NCI-H187 (cell line): ENCODE measurements at places on chromosomes 5 and 9.

DNA sequence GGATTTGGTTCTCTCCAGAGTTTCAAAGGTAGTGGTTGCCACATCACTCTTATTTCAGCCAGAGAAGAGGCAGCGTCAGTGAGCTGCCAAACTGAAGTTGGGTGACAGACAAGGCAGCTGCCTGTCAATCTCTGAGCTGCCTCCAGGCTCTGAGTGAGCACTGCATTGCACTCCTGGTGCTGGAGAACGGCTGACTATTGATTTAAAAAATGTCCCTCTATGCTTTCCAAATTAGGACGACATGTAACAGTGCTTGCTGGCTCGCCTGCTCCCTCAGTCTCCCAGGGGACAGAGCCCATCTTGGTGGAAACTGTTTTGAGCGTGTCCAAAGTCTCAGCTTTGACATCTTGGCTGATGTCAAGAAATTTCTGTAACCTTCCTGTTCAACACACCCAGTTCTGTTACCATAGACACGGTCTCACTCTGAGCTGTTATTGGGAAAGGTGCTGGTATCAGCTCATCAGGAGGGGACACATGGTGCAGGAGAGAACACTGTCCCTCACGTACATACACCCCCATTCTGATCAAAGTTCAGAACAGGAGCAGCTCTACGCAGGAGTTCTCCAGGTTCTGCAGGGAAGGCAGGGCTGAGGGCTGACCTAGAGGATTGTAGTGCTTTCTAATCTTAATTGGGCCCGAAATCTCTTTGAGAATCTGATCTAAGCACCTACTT, 15.7 kb downstream of the PCDH12 start:
- no peak for DNase-seq

- DNase-seq, result no peak
These were observed 998 bp downstream of the SRP19 start for GRCh38 chr5:112862085-112862484.

DNA sequence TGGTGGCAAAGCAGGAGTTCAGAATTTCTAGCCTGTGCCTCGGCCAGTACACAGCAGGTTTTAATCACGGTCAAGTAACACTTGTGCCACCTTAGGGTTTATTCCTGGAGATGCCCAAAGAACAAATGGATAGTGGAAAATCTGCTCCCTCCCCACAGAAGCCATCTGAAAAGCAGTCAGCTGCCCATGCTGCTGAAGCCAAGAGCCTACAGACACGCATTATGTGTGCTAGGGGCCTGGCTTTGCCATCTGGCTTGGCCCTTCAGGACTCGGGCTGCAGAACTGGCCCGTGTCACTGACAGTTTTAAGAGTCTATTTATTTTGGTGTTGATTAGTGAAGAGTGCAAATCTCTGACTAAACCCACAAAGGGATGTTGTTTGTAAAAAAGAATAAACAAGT, 11.1 kb downstream of the ARSB start:
- DNase-seq, result no peak

DNA sequence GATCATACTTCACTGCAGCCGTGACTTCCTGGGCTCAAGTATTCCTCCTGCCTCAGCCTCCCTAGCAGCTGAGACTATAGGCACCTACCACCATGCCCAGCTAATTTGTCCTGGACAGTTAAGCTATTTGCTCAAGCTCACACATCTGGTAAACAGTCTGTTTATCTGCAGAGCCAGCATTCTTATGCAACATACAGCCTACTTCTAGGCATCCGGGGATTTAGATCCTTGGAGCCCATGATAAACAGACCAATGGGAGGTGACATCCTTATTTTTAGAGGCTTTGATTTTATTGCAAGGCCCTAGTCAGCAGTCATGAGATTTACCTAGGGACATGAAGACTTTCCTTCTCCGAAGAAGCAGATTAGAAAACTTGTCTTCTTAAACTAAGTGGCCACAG, 21.0 kb downstream of the ATOX1 start:
- no peak for DNase-seq

DNA sequence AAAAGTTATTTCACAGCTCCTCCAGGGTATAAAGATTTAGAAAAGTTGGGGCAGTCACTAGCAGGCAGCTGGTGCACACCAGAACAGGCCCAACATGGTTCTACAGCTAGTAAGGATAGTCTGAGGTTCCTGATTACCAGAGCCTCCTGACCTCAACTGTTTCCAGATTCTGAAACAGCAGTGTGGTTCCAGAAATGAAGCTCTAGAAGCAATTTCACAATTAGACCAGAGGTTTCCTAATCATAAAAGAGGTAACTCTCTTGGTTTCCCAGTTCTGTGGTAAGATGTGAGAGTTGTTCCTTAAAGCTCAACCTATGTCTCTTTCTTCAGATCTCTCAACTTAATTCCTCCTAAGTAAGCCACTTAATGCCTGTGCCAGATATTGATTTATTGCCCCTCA, 11.9 kb downstream of the AGTPBP1 start:
- no peak for DNase-seq

GRCh38 chr5:38672059-38672788, 115.8 kb upstream of the LIFR start:
- no peak for DNase-seq

GRCh38 chr9:35605351-35606137, 482 bp downstream of the TESK1 start:
- no peak for DNase-seq

DNA sequence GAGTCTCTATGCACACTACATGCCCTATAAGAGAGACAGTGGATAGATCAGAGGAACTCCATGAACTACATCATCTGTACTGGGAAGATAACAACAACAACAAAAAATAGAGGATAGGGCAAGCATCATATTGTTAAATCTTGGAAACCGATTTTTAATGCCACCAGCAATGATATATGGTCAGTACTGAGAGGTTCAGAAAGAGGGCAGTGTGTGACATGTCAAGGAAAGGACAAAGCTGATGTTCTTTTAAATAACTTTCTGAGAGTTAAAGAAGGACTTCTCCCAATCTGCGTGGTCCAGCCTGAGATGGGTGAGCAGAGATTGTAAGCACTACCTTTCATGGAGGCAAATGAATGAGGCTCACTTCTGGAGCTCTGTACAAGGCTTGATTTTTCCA, 62.0 kb upstream of the PHF24 start:
- no peak for DNase-seq

DNA sequence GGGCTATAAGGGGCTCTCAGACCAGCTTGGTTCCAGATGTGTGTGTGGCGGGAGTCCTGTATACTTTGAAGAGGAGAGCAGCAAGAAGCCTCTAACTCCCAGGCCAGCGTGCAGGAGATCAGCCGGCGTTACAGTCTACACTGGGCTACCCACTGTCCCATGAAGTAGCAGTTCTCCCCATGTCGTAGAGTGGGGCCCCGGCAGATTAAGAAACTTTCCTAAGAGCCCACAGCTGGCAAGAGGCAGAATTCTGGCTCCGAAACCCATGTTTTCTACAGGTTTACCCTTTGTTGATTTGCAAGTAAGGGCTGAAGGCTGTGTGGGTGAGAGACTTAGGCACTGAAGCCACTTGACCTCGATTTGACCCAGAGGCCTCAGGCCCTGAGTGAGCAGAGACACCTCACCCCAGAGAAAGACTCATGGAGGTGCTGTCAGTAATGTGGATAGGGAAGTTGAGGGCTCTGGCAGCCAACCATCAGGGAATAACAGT, 881 bp upstream of the B4GALT1 start:
- DNase-seq, result no peak

DNA sequence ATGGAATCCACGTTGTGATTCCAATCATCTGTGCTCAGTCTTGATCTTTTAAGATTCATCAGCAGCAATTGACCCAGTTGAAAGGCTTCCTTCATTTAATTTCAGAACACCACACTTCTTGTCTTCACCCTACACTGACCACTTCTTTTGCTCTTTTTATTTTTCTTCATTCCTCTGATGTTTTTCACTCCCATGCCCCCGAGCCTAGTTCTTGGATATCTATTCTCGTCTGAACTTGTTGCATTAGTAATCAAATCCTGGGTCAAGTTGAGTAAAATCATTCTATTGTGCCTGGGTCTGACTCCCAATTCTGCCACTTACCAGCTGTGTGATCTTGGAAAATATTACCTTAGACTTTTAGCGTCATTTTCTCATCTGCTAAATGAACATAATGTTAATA, 356.5 kb downstream of the CDH12 start:
- no peak for DNase-seq

- no peak for DNase-seq
These were observed 19.6 kb downstream of the SIL1 start for GRCh38 chr5:139178589-139178917.

- no peak for DNase-seq
These were observed 1.6 kb downstream of the MED27 start for GRCh38 chr9:132077881-132078698.

DNA sequence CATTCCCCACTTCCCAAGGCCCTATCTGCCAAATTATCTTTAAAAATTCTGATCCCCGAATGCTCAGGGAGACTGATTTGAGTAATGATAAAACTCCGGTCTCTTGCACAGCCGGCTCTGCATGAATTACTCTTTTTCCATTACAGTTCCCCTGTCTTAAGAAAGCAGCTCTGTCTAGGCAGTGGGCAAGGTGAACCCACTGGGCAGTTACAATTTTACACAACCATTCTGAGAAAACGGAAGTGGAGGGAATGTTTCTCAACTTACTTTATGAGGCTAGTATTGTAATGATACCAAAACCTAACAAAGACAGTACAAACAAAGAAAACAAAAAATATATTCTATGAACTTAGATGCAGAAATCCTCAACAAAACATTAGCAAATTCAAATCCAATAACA, 100.0 kb downstream of the MCTP1 start:
- DNase-seq, result no peak

- DNase-seq, result peak; percentile 26
These were observed 315.6 kb downstream of the MTRR start for GRCh38 chr5:8184455-8185063.

DNA sequence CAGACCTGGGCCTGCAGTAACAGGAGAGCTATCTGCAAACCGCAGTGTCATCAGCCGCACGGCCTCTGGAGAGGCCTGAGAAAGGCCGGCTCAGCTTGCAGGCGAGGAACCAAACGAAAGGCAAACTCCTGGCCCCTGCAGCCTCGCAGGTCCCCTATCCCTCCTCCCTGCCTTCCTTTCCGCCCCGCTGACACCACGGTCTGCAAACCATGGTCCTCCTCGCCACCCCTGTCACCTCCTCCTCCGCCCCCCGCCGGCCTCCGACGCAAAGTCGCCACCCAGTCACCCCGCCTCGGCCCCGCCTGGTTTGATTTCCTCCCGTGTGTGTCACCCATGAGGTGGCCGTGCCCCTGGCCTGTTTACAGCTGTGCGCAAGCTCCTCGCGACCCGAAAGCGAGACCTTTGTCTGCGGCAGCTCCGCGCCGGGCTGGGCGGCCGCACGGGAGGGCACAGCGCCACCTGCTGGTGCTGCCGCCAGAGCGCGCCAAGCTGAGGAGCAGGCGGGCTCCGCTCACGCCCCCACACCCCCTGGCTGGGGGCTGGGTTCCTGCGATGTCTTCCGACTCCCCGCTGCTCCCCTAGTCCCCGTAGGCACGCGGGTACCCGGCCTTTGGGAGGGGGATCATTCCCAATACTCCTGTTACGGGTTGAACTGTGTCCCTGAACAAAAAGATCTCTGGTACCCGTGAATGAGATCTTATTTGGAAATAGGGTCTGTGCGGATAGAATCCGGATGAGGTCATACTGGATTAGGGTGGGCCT, 19.4 kb downstream of the GBGT1 start:
- DNase-seq, result peak; percentile 8

DNA sequence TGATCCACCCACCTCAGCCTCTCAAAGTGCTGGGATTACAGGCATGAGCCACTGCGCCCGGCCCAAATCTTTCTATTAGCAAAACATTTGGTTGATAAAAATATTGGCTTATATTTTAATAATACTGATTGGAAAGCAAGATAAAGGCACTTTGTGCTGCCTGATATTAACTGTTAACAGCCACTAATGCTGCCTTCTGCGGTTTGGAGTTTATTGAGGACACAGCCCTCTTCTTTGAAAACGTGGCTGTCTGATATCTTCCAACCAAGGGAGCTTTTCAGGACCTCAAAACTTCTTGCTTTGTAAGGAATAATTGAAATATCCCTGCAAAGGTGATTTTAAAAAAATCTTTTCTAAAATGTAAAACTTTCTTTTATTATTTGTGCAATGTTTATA, 94.0 kb downstream of the IQGAP2 start:
- DNase-seq, result no peak

DNA sequence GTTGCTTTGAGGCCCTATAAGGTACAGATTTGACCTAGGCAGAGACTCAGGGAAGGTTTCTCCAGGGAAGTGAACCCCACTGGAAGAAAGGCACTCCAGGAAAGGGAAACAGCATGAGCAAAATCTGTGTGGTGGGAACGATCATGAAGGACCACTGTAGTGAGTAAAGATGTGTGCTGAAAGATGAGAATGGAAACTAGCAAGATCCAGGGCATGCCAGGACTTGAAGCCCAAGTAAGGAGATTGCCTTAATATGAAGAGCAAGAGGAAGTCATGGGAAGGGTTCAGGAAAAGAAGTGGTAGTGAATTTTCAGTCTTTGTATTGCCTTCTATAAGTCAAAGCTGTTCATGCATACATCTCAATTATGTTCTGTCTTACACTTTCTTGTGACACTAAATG, 55.2 kb upstream of the SLIT3 start:
- no peak for DNase-seq

DNA sequence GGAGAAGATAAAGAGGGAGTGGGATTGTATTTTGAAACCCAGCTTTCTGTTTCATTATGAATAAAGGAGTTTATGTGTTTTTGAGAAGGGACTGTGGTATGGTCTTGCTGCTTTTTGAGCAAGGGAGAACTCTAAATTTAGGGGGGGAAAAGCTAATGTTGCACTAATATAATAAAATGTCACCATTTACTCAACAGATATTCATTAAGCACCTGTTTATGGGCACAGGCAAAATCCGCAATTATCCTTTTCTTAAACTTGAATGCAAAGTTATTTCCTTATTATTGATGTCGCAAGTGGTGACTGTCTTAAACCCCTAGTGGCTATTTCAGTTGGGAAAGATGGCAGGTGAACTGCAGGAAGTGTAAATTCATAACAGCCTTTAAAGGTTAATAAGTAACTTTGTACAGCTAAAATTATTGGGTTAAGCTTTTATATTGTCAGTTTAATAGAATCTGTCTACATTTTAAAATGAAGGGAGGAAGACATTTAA, 1.5 kb downstream of the CDC42SE2 start:
- DNase-seq, result no peak

GRCh38 chr9:89538871-89539270, 41.0 kb upstream of the SEMA4D start:
- peak; percentile 32 for DNase-seq

- no peak for DNase-seq
These were observed 24.9 kb downstream of the VAV2 start for GRCh38 chr9:133967024-133967741.

GRCh38 chr5:10308844-10309243, 1.1 kb upstream of the CMBL start:
- no peak for DNase-seq

GRCh38 chr9:114487607-114488300, 17.5 kb downstream of the WHRN start:
- no peak for DNase-seq

DNA sequence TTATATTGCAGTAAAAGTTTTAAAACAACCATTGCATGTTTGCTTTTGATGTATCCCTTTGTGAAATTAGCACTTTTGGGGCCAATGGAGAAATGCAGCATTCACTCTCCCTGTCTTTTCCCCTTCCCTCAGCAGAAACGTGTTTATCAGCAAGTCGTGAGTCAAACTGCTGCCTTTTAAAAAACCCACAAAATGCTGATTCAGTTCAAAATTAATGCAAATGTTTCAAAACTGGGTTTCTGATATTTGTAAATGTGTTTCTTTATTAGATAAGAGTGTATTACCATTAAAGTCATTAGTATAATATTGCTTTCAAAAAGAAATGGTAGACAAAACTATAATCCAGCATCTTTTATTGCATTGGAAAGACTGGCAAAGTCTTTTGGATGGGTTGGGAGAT, 47.3 kb downstream of the RAD23B start:
- DNase-seq, result no peak

- no peak for DNase-seq
These were observed 44.4 kb downstream of the MAP1B start for GRCh38 chr5:72151646-72152045.
